ENCODE measurements at places on chromosomes 1 and 21.

DNA sequence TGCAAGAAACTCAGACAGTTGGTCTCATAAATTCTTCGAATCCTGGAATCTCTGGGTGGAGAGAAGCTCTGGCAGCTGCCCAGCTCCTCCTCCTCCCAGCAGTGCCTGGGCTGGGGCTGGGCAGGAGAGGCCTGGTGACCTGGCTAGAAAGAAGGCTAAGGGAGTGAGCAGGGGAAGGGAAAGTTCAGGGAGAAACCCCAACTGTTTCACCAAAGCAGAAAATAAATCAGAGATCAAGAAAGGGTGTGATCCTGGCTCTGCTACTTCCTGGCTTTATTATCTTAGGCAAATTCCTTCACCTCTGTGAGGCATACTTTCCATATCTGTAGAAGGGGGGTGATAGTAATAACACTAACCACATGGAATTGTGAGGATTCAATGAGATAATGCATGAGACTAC is 8.8 kb upstream of the COL16A1 start:
- DNase-seq = no peak

GRCh38 chr1:212674872-212675271 is 24.8 kb downstream of the BATF3 start:
- no peak for DNase-seq

DNA sequence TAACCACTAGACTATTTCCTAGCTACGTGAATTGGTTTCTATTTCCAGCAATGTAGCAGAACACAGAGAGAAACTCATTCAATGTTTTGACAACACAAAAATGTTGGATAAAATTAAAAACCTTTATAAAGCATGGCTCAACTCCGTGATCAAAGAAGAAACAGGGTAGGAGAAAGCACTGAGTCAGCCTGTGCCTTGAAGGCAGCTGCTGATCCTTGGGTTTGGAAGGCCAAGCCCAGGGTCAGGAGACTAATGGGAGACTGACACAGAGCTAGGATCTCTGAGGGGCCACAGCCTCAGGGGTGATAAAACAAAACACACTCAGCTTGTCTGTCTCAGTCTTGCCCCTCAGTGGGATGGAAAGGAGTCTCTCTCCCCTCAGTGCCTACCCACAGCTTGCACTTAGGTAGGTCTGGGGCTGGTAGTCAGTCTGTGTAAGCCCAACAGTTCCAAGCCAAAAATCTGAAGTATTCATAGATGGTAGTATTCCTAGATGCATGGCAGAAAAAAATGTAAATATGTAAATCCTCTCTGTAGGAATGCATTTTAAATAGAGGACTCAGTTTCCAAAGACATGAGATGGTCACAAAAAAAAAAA is 53.3 kb downstream of the B3GALNT2 start:
- DNase-seq = no peak

GRCh38 chr1:11641776-11642305 is 12.4 kb downstream of the FBXO2 start:
- DNase-seq = no peak

DNA sequence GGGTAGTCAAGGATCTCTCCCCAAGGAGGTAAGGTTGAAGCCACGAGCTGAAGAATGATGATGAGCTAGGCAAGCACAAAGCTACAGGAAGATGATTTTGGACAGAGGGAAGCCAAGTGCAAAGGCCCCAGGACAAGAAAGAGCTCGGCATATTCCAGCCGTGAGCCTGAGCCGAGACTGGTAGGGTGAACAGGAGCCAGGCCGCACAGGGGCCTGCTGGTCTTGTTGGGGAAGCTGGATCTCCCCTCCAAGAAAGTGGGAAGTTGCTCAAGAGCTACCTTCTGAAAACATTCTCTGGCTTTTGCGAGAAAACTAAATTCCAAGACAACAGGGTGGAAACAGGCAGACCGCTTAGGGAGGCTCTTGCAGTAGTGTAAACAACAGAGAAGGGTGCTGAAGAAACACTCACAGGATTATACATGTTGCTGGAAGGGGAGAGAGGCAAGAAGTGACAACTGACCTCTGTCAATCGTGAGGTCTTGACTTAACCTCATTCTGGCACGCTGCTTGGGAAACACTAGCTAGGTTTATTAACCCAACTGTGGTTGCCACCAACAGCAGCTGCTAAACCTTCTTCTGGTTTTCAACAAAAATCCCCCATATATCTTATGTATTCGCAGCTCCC is 625.2 kb downstream of the SMYD3 start:
- no peak for DNase-seq

GRCh38 chr1:1424707-1425106 is 3.6 kb upstream of the ANKRD65 start:
- DNase-seq = no peak

DNA sequence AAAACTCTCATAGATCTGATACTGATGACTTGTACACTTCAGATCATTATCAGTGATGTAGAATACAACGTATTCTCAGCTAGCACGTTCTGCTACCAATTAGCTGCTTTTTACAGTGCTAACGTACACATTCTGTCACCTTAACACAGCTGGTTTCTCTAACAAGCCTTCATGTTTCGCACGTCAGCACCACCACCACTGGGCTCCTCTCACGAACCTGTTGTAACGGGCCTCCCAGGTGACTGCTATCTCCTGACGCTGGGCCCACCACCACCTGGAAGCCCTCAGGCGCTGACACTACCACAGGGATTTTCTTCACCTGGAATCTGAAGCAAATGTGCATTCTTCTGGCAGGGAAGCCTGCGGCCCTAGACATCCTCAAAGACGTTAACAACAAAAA is 19.8 kb downstream of the TOMM20 start:
- no peak for DNase-seq

- DNase-seq = peak; percentile 94
Measured at GRCh38 chr1:92298573-92299476, at the start of the genes GLMN and RPAP2. Gene GLMN (minus strand): TSS chr1:92298987. CDS start chr1:92297999, 988 bp downstream. Gene RPAP2 (plus strand): TSS chr1:92299059. CDS start chr1:92299074, 15 bp downstream.

DNA sequence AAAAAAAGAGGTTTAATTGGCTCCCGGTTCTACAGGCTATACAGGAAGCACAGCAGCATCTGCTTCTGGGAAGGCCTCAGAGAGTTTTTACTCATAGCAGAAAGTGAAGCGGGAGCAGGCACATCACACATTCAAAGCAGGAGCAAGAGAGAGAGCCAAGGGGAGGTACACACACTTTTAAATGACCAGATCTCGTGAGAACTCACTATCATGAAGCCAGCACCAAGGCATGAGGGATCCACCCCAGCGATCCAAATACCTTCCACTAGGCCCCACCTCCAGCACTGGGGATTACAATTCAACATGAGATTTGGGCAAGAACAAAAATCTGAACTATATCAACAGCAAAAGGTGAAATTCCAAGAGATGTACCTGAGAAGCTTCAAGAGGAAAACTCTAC is 20.8 kb upstream of the FAM76A start:
- no peak for DNase-seq

GRCh38 chr1:192002063-192002462 is 156.2 kb upstream of the RGS18 start:
- no peak for DNase-seq

DNA sequence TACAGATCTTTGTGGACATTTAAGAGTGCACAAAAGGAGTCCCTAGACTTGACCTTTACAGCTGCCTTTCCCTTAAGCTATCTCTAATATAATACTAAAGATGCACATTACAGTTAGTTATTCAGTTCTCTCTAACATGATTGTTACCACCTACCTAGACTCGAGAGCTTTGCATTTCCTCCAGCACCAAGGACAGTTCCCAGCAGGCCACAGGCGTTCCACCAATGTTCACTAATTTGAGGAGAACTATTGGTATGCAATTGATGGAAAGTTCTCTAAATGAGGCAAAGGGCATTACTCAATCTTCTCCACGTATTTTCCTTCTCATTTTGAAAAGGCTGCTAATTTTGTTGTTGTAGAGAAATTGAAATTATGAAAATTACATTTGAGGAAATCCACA is 5.4 kb upstream of the NTNG1 start:
- no peak for DNase-seq

DNA sequence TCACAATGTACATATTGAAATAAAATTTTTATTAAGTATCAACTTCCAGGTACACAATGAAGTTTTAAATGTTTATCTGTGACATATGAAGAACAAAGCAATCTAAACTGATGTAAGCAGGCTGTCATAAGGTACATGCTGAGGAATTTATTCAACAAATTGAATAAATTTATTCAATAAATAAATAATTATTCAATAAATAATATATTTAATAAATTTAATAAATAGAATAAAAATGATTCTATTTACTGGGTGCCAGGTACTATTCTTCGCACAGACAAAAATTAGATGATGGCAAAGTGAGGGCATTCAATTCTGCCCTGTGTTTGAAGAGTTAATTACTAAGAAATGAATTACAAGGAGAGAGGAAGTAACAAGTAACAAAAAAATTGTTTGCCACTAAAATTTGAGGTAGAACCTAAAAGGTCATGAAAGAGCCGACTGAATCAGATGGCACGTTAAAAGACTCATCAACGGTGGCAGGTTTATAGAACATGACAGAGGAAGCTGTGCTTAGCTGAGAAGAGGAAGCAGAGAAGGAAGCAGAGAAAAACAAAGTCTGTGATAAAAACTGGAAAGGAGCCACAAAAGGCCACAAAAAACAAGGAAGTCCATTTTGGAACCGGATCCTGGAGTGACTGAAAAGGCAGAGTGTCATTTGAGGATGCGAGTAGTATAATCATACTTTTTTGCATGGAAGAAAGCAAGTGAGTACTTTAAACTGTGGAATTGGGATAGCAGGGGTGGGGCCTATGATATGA is 2.2 kb upstream of the USP24 start:
- no peak for DNase-seq

DNA sequence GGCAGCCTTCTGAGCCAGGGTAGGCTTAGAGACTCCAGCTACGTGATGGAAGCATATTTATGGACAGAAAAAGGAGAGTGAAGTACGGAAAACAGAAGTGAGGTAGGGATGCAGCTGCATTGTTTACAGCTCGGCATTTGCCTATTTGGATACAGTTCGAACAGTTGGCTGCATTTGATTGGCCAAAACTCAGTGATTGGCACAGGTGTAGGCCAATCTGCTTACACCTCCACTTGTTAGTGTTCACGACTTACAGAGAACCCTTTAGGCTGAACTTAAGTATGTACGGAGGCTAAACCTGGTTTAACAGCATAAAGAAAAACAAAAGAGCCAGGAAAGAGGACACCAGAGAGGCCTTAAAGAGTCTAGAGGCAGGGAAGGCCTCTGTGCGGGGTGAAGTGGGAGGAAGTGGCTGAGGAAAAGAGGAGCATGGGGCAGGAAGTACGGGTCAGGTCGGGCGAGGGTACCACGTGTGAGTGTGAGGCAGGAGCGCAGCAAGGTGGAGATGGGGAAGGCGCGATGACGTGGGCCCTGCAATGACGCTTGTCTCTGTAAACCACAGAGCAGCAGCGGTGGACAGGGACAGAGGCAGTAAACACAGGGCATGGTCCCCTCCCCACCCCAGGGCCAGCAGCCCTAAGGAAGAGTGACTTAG is 32.0 kb downstream of the RSPH1 start:
- peak; percentile 51 for DNase-seq

GRCh38 chr1:19534281-19534680 is 48.9 kb upstream of the CAPZB start:
- DNase-seq = no peak

GRCh38 chr1:22534951-22535350 is 28.3 kb upstream of the EPHA8 start:
- no peak for DNase-seq

GRCh38 chr1:58395355-58395754 is 151.2 kb downstream of the OMA1 start:
- DNase-seq = no peak

- no peak for DNase-seq
Measured at GRCh38 chr1:35500439-35500838, 56.8 kb downstream of the KIAA0319L start.

DNA sequence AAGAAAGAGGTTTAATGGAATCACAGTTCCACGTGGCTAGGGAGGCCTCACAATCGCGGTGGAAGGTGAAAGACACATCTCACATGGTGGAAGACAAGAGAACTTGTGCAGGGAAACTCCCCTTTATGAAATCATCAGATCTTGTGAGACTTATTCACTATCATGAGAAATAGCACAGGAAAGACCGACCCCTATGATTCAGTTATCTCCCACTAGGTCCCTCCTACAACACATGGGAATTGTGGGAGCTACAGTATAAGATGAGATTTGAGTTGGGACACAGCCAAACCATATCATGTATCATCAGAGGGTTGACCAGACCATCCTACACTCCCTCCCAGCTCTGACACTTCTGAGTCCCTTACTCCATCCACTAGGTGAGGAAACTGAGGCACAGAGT is 143.9 kb upstream of the KLHDC7A start:
- DNase-seq = no peak

DNA sequence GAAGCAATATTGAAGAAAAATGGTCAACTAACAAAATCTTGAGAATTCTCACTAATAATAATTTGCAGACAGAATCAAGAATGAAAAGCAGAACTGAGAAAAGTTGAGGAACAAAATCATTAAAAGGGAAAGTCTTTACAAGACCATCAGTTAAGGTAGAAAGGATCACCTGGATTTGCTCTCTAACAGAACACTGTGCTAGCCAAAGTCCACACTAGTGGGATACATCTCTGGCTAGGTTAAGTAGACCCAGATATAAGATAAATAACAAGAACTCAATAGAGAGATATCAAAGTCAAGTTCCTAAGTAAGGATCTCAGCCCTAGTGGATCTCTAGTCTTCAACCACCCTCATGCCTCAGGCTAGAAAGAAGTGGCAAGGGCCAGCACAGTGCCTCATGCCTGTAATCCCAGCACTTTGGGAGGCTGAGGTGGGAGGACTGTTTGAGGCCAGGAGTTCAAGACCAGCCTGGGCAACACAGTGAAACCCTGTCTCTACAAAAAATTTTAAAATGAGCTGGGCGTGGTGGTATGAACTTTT is 19.6 kb downstream of the IPP start:
- DNase-seq = no peak

GRCh38 chr1:155897746-155898145 is 13.4 kb downstream of the RIT1 start:
- no peak for DNase-seq

GRCh38 chr1:18874600-18874999 is 15.1 kb upstream of the TAS1R2 start:
- DNase-seq = no peak

GRCh38 chr21:16773206-16773605 is 739.6 kb upstream of the CXADR start:
- DNase-seq = no peak

- peak; percentile 75 for DNase-seq
Measured at GRCh38 chr1:2003541-2004131, at the start of gene CFAP74. Gene CFAP74 (minus strand): TSS chr1:2003786. CDS start chr1:1990956, 12,830 bp downstream.

DNA sequence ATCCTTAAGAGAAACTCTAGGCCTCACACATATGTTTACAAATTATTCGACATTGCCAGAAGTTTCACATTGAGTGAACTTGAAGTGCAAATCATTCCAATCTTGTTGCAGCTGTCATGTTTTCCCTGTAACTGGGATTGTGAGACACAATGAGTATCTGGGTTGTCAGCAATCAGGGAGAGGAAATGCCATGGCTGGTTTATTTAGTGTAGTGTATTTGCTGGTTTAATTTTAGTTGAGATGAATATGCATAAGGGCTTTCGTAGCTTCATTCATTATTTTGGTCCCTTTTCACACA is 54.2 kb upstream of the USP1 start:
- DNase-seq = no peak

Data from NCI-H1417 (cell line).